Stimulated activated CD4-positive, alpha-beta T cell treated with anti-CD3 and anti-CD28 coated beads, TNF-alpha, amount 100 ng/mL, for 1 hour (primary cell): ENCODE measurements at places on chromosomes 2 and 18.

GRCh38 chr18:73717570-73717969 lies 430.1 kb downstream of the FBXO15 start:
- no peak for DNase-seq

- no peak for DNase-seq
Observed at GRCh38 chr18:25710981-25711380, 359.0 kb upstream of the ZNF521 start.

DNA sequence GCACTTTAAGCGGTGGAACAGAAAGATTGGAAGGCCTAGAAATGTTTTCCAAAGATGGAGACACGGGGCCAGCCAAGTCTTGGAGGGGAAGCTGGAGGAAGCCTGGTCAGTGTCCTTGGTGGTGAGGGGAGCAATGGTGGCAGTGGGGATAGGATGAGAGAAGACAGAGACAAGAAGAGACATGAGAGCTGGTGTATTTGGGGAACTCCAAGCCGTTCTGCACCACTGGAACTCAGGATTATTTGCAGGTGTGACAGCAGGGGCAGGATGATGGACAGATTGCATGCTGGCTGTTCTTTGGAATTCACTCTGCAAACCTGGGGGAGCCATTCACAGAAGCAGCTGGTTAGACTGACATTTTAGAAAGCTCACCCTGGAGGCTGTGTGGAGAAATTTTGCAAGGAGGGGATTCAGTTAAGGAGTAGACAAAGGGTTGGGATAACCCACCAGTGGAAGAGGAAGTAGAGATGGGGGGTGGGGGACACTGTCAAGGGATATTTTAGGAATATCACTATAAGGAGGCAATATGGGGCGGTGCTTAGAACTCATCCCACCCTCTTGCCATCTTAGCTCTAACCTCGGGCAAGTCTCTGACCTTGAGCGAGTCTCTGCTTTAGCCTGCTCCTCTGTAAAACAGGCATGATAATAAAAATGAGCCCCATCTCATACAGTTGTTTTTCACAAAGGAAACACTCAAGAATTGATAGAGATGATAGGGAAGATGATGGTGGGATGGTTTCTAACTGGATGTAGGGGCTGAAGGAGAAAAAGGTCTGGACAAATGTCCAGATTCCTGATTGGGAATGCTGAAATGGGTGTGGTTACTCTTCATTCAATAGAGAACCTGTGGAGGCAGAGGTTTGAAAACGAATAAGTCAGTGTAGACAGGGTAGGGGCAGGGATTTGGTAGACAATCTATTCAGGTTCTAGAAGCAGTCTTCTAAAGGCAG lies 175.8 kb downstream of the MYCN start:
- DNase-seq, result no peak

DNA sequence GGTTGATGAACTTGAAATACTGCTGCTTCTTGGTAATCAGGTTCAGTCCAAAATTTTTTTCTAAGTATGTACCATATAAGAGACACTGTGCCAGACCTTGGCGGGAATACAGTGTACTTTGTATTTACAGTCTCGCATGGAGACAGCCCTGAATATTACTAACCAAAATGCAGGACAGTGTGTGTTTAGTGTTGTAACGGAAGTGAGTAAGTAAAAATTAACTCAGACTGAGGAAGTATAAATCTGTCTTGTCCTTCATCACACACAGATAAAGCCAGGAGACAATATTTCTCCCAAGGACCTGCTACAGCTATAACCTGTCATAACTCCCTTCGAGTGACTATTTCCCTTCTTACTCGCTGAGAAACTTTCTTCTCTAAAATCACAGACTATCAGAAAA lies 76.9 kb downstream of the ACTR3 start:
- DNase-seq, result no peak

GRCh38 chr2:128428415-128428814 lies 109.7 kb upstream of the HS6ST1 start:
- no peak for DNase-seq

DNA sequence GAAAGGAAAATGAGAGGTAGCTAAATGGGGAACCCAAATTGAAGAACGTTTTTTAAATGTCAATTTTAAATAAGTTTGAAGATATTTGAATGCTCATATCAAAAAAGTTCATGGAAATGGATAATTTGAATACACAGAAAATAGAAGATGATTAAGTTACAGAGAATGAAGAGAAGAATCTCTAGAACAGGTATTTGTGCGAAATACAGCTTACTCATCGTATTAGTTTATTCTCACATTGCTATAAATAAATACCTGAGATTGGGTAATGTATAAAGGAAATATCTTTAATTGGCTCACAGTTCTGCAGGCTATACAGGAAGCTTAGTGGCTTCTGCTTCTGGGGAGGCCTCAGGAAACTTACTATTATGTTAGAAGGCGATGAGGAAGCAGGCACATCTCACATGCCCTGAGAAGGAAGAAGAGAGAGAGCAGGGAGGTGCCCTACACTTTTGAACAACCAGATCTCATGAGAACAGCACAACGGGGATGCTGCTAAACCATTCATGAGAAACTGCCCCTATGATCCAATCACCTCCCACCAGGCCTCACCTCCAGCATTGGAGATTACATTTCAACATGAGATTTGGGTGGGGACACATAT lies 89.7 kb upstream of the DTNA start:
- no peak for DNase-seq

DNA sequence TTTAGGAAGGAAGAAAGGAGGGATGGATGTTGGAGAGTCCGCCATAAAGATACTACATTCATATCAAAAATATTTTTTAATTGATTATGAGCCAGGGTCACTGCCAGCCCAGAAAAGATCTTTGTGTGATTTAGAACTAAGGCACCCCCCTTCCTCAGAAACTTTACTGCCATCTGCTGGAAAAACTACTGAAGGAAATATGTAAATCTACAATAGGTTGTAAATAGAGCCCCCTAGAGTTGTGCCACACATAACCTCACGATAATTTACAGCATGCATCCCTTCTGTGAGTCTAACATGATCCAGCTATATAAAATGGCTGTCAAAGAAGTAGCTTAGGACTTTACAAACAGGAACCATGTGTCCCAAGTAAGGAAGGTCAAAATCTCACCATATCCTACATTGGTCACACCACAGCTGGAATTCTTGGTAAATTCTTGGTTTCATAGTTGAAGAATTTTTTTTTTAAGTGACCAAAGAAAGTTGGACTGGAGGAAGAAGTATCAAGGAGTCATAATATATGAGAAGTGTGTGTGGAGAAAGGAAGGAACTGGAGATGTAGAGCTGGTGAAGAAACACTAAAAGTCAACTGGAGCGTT lies 152.5 kb downstream of the CYP26B1 start:
- no peak for DNase-seq

GRCh38 chr18:5604778-5605177 lies 61.0 kb upstream of the EPB41L3 start:
- no peak for DNase-seq

DNA sequence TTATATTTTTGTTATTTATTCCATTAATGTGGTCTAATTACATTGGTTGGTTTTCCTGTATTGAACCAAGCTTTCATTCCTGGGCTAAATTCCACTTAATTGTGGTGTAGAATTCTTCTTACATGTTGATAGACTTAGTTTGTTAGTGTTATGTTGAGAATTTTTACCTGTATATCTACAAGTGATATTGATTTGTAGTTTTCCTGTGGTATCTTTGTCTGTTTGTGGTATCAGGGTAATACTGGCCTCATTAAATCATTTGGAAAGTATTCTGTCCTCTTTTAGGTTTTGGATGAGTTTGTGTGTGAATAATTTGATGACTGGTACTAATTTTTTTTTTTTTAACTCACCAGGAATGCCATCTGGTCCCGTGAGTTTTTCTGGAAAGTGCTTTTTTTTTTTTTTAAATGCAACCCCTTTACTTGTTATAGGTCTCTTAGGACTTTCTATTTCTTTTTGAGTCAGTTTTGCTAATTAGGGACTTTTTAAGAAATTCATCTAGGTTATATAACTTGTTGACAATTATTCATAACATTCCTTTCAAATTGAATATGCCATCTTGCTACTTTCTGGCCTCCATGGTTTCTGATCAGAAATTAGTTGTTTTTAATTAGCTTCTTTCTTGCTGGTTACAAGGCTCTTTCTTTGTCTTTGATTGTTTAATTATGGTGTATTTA lies 232.8 kb downstream of the CCDC85A start:
- no peak for DNase-seq

GRCh38 chr2:175465101-175465500 lies 283.6 kb upstream of the ATP5MC3 start:
- no peak for DNase-seq

GRCh38 chr2:221169724-221170123 lies 402.4 kb downstream of the EPHA4 start:
- no peak for DNase-seq

DNA sequence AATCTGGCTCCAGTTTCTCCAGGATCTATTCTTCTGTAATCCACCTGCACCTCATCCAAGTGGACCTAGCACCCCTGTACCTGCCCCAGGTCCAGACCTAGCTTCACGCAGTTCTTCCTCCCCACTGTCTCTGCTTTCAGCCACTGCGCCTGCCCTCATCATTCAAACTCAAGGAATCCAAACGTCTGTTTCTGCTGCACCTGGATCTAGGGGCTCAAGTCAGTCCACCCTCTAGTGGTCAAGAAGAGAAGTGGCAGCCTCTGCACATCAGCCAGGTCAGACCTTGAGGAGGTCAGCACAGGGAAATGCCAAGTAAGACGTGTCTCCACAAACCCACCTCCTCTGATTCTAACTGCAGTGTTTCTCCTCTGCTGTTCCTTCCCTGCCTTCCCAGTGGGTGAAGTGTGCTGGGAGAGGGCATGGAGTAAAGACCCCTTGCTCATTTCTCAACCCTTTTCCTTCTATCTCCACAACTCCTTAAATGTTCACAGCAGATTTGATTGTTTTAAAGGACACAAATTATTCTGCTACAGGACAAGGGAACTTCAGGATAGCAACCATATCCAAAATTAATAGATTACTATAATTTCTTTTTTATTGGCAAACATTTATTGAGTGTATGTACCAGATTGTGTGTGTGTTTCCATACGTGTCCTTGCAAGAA lies 8.6 kb upstream of the RNF152 start:
- no peak for DNase-seq

GRCh38 chr2:186570604-186571003 lies 19.3 kb upstream of the ITGAV start:
- DNase-seq, result no peak

GRCh38 chr2:71688530-71688929 lies 235.2 kb downstream of the DYSF start:
- no peak for DNase-seq

DNA sequence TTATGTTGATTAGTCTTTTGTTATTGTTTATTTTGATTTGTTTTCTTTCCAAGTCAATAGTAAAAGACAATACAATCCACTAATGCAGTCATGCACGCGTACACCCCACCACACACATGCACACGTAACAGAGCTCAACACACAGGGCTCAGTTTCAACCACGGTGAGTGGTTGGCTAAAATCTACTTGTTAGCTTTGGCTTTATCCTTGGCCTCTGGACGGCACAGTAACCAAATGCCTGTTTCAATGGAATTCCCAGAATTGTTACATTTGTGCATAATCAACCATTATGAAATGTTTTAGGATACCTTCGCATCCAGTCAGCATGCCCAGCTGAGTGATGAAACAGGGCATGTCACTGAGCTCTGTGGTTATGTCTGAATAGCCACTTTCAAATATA lies 53.2 kb downstream of the NYAP2 start:
- no peak for DNase-seq

GRCh38 chr2:109417701-109418335 lies 195.9 kb downstream of the SEPTIN10 start:
- no peak for DNase-seq

DNA sequence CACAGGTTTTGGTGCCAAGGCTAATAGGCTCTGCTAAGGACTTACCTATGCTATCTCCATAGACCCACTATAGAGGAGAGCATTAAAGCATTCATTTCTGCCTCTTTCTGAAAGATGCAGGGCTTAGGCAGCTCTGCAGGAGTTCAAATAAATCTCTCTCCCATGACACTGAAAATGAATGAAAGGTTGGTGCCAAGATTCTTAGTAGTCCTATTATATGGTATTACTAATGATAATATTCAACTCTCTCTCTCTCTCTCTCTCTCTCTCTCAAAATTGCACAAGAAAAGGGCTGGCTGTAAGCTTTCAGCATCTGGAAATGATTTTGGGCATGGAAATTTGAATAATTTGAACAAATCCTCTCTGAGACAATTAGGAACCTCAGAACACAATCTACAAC lies 433.7 kb downstream of the MBD2 start:
- DNase-seq, result no peak

DNA sequence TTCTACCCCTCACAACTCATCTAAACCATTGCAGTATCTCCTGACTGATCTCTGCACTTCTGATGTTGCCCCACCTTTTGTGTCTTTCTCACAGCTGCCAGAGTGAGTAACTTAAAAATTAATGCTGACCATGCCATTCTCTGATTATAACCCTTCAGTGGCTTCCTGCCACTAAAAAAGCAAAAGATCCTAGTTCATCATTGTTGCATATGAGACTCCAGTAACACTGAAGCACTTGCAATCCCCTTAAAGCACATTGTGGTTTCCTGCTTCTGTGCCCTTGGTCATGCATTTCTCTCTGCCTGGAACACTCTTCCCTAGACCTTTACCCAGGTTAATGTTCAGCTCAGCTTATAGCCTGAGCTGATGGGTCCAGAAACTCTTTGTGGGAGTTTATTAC lies 95.1 kb upstream of the WDSUB1 start:
- no peak for DNase-seq

- DNase-seq, result no peak
Observed at GRCh38 chr2:112772322-112772721, 7.9 kb upstream of the CKAP2L start.

DNA sequence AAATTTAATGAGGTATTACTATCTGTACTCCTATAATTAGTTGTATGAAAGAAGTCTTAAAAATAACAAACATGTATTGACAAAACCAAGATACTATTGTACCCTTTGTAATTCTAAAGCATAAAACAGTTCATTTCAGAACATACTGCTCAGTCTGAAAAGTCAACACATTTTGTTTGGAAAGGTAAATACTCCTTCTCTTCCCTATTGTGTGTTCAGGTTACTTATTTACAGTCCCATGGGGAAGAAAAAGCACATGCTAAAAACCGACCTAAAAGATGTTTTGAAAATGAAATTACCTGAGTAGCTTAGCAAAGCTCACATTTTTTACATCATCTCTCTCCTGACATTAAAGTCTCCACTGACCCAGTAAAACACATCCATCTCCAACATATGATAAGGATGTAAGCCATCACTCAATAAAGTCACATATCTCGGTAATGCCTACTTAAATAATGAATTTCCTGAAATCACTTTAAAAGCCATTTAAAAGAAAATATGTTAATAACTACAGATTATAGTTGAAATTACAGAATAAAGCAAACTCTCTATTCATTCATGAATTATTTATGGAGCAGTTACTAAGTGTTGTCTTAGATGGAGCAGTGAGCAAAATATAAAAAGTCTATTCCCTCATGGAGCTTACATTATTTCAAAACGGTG lies 75.6 kb upstream of the FZD5 start:
- DNase-seq, result no peak

- no peak for DNase-seq
Observed at GRCh38 chr2:112820343-112820742, 16.2 kb downstream of the IL1B start.

- DNase-seq, result no peak
Observed at GRCh38 chr2:138654146-138654545, 126.0 kb downstream of the NXPH2 start.

- no peak for DNase-seq
Observed at GRCh38 chr2:33478968-33479731, 2.7 kb downstream of the RASGRP3 start.
